ENCODE measurements at places on chromosomes 4 and X. TPM values are rescaled to one million over a fixed set of nuclear protein-coding genes. Genes with fewer than 3 reads are reported as not detected.

FGF13 gene
- 1.8 TPM for total RNA-seq

DNA sequence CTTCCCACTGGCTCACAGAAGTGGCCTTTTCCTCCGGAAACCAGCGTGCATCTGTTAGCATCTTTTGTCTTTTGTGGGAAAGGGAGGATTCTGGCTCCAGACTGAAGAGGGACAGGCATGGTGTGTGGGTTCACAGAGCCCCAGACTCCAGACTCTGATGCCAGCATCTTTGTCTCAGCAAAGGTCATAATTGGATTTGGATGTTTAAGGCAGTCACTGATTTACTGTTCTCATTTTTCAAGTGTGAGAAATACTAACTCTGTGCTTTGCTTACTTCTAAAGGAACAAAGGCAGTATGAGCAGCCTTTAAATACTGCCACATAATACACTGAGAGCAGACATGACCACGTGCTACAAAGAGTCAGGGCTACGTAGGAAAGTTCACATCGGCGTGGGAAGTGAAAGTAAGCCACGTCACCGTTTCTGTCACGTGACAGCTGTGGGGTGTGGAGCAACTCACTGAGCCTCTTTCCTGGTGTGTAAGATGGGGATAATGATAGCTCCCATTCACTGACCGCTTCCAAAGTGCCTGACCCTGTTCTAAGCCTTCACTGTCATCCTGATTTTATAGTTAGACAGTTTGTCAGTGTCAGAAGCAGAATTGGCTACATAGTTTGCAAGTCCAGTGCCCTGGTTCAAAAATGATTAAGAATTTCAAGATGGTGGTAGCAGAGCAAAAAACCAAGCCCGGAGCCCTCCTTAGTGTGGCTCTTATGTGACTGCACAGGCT is 24.8 kb upstream of the TMSB4X start:
- peak; percentile 85 for DNase-seq

PORCN gene
- total RNA-seq, result 4.0 TPM

DNA sequence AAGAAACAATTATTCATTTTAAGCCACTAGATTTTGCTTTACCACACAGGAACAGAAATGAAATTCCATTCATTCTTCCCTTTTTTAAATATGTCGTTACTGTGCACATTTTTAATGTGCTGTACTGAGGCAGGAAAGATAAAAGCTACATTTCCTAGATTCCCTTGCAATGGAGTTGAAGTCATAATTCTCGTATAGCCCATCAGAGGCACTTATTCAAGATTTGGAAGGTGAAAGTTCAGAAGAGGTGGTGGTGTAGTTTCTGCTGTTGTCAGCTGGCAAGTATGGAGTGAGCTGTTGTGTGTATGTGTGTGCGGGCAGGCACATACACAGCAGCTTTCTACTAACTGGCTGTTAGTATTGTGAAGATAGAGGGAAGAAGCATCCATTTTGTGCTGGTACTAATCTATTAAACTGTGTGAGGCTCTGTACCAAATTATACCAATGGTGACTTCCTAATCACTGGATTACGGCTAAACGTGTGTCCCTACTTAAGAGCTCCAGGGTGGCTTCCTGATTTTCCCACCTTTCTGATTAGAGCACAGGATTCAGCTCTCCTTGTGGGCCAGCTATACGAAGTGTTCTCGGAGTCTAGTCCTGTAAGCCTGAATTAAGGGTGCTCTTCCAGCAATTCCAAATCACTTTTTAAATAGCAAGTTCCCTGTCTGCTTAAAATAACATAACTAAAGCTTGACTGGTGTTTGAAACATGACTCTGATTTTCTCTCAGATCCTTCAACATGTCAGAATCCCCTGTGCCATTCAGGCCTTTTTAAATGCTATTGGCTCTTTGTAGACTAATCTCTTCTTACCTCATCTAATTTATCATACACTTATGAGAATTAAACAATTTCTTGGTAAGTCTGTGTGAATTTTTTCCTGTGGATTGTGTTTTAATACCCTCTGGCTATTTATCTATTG is 43.8 kb downstream of the PDS5A start:
- no peak for DNase-seq

DNA sequence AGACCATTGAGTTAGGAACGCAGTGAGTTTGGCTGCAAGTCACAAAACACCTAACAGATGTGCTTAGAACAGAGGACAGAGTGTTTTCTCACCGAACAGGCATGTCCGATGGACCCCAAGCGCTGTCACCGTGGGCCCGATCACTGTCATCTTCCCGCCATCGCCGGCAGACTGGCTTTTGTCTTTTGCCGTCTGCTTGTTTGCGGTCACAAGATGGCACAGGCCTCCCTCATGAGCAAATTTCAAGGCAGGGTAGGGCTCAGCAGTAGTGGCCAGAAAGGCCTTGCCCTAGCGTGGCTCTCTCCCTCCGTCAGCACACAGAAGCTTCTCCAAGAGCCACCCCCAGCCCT is 21.4 kb upstream of the MRFAP1 start:
- DNase-seq, result no peak

DNA sequence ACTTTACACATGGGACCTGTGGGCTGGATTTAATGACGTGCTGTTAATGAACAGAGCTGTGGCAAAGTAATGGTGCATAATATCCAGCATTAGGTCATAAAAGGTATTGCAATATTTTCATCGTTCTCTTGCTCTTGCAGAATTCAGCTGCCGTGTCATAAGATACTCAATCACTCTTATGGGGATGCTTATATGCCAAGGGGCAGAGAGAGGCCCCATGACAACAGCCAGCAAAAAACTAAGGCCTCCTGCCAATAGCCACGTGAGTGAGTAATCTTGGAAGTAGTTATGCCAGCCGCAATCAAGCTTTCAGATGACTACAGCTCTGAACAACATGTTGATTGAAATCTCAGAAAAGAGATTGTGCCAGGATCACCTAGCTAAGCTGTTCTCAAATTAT is 616.9 kb downstream of the FSTL5 start:
- no peak for DNase-seq
